CD4-positive, CD25-positive, alpha-beta regulatory T cell (primary cell): ENCODE measurements at places on chromosomes 11 and 22.

DNA sequence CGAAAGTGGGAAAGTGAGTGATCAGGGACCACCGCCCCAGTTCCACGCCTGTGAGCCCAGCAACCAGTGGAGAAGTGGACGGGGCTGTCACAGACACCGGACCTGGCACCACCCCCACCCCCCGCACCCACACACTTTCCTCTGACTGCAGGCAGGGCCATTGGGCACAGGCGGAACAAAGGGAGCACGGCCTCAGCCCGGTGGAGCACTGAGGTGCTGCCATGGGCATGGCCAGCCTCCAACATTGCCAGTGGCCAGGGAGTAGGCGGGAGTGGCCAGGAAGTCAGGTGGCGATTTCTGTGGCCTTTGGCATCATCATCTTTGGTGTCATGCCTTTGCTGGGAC lies 78.5 kb downstream of the BCR start:
- no peak overlapping the region for H3K27ac ChIP-seq
- H3K4me1 ChIP-seq, result no peaks in the 10 kb centered on the region
- peaks cover 42% of the 10 kb centered on the region for H3K36me3 ChIP-seq
- no peak overlapping the region for H3K4me3 ChIP-seq
- DNase-seq, result no peak
- H3K27me3 ChIP-seq, result no peaks in the 10 kb centered on the region

GRCh38 chr11:1228101-1228821 lies 5.4 kb downstream of the MUC5B start:
- H3K36me3 ChIP-seq, result no peaks in the 10 kb centered on the region
- no peaks in the 10 kb centered on the region for H3K4me1 ChIP-seq
- H3K4me3 ChIP-seq, result no peak overlapping the region
- no peaks in the 10 kb centered on the region for H3K27me3 ChIP-seq

DNA sequence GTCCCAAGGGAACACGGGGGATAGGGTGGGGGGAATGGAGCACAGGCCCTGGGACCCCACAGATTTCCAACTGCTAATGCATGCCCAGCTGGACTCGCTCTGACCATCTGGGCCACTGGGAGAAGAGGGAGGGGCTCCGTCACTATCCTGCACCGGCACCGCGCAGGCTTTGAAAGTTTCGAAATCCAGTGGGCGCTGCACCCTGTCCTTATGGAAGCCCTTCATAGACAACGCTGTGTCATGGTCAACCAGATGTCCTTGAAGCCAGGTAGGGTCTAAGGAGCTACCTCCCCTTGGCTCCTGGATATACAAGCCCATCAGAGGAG lies 30.1 kb downstream of the LRRC10B start:
- H3K27ac ChIP-seq, result no peak overlapping the region
- no peak for DNase-seq
- no peaks in the 10 kb centered on the region for H3K4me1 ChIP-seq
- no peaks in the 10 kb centered on the region for H3K36me3 ChIP-seq

- no peak overlapping the region for H3K4me3 ChIP-seq
- H3K27ac ChIP-seq, result no peak overlapping the region
- H3K27me3 ChIP-seq, result no peaks in the 10 kb centered on the region
- DNase-seq, result no peak
Observed at GRCh38 chr11:96315476-96315875, 27.5 kb downstream of the MAML2 start.
